H9 (cell line): ENCODE measurements at places on chromosomes 4 and X. TPM values are rescaled to one million over a fixed set of nuclear protein-coding genes. Genes with fewer than 3 reads are reported as not detected.

GRCh38 chrX:152937236-152937635, 39.4 kb downstream of the ZNF185 start:
- DNase-seq, result no peak

GRCh38 chr4:119536572-119537528, 91.8 kb downstream of the PDE5A start:
- DNase-seq, result no peak

DNA sequence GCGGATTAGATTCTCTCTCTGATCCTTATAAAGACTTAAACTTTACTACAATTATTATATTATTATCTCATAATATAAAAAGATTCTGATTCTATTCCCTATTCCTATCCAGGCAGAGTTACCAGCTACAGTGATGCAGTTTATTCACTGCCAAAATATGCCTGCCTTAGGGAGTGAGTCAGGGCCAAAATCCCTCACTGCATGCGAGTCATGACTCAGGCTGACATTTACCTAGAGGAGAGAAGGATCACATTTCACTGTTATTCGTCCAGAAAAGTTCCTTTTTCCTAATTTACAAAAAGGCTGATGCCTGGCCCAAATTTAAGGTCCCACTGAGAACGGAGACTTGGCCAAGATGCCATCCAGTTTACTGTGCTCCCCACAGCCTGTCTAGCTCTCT, 168.5 kb upstream of the LDB2 start:
- DNase-seq, result no peak

DNA sequence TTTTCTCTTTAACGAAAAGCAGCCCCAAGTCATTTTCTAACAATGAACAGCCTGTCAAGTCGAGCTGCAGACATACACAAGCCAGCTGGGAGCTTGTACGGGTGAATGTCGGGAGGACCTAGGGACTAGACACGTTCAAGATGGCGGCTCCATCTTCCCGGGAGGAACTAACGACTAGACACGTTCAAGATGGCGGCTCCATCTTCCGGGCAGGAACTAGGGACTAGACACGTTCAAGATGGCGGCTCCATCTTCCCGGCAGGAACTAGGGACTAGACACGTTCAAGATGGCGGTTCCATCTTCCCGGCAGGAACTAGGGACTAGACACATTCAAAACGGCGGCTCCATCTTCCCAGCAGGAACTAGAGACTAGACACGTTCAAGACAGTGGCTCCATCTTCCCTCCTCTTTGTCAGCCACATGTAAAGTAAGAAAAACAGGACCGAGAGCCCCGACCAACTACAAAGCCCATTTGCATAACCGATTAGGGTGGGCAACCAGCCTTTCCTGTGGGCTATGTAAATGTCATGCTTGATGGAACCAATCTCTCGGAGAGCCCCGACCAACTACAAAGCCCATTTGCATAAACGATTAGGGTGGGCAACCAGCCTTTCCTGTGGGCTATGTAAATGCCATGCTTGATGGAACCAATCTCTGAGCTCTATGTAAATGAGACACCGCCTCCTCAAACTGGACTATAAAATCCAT, 175.5 kb downstream of the DHRSX start:
- peak; percentile 33 for DNase-seq

The METAP1 gene
- total RNA-seq, result 63.2 and 63.5 TPM in 2 replicates

DNA sequence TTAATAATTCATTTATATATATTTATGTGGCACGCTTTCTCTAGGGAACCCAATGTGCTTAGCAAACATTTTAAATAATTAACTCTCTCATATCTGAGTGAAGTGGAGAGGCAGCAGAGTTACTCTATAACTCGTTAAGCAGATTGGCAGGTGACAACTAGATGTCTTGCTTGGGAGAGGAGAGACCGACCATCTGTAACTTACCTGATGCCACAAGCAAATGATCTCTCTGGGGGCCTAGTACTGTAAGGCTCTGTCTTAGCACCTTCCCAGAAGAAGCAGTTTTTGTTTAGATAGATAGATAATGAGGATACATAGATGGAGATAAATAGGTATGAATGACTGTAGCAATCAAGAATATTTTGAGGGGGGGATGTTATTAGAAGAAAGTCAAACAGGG, 11.9 kb upstream of the SEL1L3 start:
- no peak for DNase-seq

GRCh38 chrX:125651426-125651825, 331.8 kb downstream of the TEX13C start:
- no peak for DNase-seq

DNA sequence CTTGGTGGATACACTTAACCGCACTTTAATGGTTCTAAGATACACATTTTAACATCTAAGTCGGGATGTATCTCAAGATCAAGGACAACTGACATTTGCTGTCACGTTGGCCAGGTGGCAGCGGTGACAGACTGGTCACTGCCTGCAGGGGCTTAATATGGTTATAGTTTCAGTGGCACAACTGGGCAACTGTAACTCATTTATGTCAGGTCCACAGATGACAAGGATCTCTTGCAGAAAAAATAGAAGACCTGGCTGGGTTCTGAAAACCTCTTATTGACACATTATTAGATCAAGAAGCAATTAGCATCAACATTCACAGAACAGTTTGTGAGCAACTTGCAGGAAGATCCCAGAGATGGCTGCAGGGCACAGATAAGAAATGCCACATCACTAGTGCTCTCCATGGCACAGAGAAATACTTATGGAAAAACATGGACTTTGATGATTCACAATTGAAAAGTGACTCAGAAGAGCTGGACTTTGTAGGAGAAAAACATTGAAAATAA, 99.6 kb upstream of the SORBS2 start:
- no peak for DNase-seq

The ATP2B3 gene
- 0.35 TPM in 2 replicates for total RNA-seq

The FGG gene
- total RNA-seq, result not detected in 2 replicates

- no peak for DNase-seq
Measured at GRCh38 chr4:120055162-120055561, 11.5 kb downstream of the MAD2L1 start.

The ADH1A gene
- not detected in 2 replicates for total RNA-seq
